ENCODE measurements at places on chromosomes 4 and X. TPM values are rescaled to one million over a fixed set of nuclear protein-coding genes. Genes with fewer than 3 reads are reported as not detected.

DNA sequence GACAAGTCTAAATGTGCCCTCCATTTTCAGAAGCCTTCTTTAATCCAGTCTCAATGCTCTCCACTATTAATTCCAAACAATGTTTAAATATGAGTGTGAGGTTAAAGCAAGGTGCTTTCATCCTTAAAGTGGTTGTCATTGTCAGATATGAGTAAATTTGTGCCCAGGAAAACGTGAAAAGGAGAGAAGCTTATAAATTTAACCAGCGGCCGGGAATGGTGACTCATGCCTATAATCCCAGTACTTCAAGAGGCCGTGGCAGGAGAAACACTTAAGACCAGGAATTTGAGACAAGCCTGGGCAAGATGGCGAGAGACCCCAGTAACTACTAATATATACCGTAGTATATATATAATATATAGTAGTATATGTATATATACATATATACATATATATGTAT, 270.0 kb downstream of the ARHGAP24 start:
- H3K27me3 ChIP-seq, result no peaks in the 10 kb centered on the region
- H3K27ac ChIP-seq, result no peak overlapping the region
- H3K4me1 ChIP-seq, result peaks cover 22% of the 10 kb centered on the region
- no peak for DNase-seq
- H3K4me3 ChIP-seq, result no peak overlapping the region

DNA sequence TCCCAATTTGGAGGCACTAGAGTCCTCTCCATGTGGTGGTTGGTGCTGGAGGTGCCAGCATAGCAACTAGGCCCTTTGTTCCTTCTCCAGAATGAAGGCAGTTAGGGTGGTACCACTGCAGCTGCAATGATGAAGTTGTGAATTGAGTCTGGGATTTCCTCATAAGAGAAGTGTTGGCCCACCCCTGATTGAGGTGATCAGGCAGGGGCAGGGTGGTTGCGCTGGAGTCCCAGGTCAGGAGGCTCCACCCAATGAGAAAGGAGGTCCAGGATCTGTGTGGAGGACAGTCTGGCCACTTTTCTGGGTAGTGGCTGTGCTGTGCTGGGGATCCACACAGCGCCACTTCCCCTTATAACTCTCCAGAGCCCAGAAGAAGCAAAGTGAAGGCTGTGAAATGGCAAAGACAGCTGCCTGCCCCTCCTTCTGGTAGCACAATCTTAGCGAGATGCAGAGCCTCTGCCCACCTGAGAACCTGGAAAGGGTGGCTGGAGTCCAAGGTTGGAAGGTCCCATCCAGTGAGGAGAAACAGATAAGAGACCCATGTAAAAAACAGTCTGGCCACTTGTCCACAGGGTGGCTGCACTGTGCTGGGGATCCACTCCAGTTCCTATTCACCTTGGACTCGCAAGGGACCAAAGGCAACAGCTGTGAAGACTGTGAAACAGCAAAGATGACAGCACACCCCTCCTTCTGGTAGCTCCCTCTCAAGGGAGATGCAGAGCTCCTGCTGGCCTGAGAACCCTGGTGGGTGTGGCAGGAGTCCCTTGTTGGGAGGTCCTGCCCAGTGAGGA, 124.6 kb downstream of the RRAGB start:
- no peaks in the 10 kb centered on the region for H3K27me3 ChIP-seq
- no peak overlapping the region for H3K4me3 ChIP-seq
- peaks cover 3% of the 10 kb centered on the region for H3K36me3 ChIP-seq
- no peak overlapping the region for H3K27ac ChIP-seq
- DNase-seq, result no peak

- H3K4me1 ChIP-seq, result peaks cover 16% of the 10 kb centered on the region
- peaks cover 23% of the 10 kb centered on the region for H3K36me3 ChIP-seq
- no peak overlapping the region for H3K4me3 ChIP-seq
- no peak for DNase-seq
These were observed 97.1 kb downstream of the GPR143 start for GRCh38 chrX:9668537-9668936.

GRCh38 chrX:152212969-152213368, 74.6 kb upstream of the MAGEA10 start:
- no peaks in the 10 kb centered on the region for H3K27me3 ChIP-seq
- H3K36me3 ChIP-seq, result no peaks in the 10 kb centered on the region
- DNase-seq, result no peak

The PAGE4 gene
- not detected for total RNA-seq

The BEX2 gene
- 19.2 TPM for total RNA-seq

All from neural crest cell (in vitro differentiated cells).